ENCODE measurements at places on chromosomes 12 and 14.

- no peak for DNase-seq
Measured at GRCh38 chr12:58046271-58046670, 104.9 kb downstream of the ATP23 start.

- DNase-seq = no peak
Measured at GRCh38 chr12:49748306-49748705, 6.9 kb downstream of the TMBIM6 start.

GRCh38 chr12:1993871-1994371 is 10.3 kb downstream of the DCP1B start:
- no peak for DNase-seq

- no peak for DNase-seq
Measured at GRCh38 chr14:22071006-22071405, 397.4 kb upstream of the OR4E1 start.

DNA sequence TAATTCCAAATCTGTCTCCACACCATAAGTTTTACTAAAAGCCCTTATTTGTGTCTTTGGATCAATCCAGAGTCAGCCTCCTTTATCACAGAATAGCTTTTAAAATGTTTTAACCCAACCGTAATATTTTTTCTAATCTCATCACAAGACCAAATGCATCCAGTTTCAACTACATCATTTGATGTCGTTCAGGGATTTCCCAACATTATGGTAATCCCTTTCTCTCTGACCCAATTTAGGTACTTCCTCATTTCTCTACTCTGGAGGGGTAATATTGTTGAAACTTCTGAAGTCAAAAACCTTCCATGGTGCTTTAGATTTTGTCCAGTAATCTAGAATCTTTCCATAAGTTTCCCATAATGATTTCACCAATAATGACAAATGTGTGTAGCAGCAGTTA is 596.8 kb downstream of the SOX5 start:
- DNase-seq = no peak

DNA sequence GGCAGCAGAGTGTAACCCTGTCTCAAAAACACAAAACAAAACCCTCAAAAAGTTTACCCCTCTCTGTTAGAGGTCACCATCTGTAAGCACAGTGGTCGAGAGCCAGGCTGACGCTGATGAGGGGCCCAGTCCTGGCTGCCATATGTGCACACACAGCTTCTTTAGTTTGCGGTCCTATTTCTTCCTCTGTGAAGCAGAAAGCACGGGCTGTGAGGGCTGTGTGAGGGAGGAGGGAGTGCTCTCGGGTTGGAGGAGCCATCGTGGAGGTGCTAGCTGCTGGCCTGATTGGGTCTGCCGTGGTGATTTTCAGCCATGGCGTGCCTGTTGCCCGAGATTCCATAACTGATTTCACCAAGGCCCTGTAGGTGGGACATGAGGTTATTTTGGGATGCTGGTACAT is 3.5 kb downstream of the ULK1 start:
- no peak for DNase-seq

DNA sequence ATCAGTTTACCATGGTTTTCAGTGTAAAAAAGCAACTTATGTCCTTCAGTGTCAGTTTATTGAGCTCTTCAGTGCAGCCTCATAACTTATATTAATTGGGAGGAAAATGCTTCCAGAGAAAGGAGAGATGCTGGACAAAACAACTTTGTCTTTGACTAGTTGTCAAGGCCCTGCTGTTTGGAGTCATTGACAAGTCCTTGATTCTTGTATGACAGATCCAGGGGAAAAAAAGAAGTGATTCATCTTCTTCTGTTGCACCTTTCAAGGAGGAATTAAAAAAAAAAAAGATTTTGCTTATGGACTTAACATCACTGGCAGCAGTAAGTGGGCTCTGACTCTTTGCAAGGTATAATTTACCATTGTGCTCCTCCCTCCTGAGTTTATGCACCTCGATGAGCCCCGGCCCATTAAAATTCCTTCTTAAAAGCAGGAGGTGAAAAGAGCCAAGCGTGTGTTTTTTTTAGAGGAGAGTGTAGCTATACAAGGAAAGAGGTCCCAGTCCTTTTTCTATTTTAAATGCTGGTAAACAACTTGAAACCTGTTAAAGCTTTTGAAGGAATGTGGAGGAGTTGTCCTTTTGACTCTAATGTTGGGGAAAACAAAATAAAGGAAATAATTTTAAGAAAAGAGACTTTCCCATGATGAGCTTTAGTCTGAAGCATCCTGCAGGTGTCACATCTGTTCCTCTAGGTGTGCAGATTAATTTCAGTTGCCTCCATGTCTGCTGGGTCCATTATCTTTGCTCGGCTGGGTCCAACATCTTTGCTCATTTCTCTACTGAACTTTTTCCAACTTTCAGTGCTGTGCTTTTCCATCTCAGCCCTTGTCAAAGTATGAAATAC is 431.6 kb downstream of the RAD51B start:
- DNase-seq = no peak

GRCh38 chr14:74472601-74473000 is 20.5 kb downstream of the NPC2 start:
- DNase-seq = no peak

DNA sequence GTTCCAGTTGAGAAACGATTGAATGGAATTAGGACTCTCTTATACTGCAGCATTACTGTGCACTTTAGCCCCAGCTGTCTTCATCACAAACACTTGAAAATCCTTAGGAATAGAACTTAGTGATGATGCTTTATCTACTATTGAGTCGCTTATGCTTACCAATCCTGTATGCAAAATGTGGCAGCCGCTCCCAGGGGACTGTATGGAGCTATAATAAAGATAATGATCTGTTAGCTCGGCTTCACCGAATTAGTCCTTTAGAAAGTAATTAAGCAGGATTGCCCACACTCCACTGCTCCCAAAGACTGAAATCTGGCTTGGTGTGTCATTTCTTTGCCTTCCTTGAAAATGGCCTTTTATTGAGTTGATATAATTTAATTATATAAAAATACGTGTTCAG is 10.6 kb downstream of the EML1 start:
- DNase-seq = no peak

GRCh38 chr14:57845802-57846531 is 19.9 kb downstream of the SLC35F4 start:
- DNase-seq = no peak

- DNase-seq = no peak
Measured at GRCh38 chr14:60175255-60175902, 10.2 kb upstream of the DHRS7 start.

GRCh38 chr12:18467620-18468245 is 206.4 kb downstream of the PIK3C2G start:
- no peak for DNase-seq

- no peak for DNase-seq
Measured at GRCh38 chr14:34238610-34239009, 223.4 kb downstream of the SPTSSA start.

DNA sequence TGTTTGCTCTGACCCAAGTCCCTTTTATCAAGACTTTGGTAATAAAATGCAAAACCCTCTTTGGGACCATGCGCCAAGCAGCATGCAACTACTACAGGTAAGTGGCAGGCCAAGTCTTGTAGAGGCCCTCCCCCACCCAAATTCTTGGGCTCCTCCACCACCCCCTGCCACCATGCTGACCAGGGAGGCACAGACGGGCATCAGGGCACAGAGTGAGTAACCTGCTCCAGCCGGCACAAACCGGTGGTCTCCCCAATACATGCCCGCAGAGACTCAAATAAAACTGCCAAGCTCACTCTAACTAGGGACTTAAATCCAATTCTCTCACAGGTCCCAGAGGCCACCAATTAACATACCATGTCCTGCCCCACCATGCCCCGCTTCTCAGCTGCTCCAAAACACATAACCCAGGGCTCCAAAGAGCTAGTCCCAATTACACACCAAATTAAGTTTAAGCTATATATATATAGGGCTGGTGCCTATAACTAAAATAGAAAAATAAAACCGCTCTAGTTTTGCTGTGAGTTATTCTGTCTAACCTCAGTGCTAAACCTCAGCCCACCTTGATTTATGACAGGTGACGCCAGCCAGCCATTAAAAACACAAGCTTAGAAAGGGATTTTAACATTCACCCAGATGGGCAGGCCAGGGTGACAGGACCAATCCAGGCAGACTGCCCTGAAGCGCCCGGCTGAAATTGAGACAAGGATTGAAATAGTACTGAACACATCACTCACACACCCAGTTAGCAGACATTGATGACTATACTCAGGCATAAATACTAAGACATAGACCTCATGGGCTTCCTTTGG is 81.0 kb downstream of the CLMN start:
- DNase-seq = no peak

- no peak for DNase-seq
Measured at GRCh38 chr14:71137536-71138447, 230.5 kb downstream of the PCNX1 start.

GRCh38 chr12:52347016-52347415 is 20.3 kb downstream of the KRT85 start:
- no peak for DNase-seq

- no peak for DNase-seq
Measured at GRCh38 chr12:7647071-7647470, 18.6 kb downstream of the APOBEC1 start.

DNA sequence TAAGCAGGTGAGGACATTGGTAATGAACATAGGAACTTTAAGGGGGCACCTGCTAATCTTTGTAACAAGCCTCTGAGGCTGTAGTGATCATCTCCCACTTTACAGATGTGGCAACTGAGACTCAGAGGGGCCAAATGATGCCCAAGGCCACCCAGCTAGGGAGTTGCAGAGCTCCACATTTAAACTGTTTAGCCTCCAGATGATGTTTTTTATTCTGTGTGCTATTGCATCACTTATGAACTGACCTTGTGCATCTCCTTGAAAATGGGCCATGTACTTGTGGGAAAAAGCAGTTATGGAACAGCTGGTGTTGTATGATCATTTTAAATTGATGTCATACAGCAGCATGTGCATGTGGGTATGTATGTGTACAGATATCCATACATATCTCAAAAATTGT is 41.4 kb downstream of the TPCN1 start:
- no peak for DNase-seq

- DNase-seq = no peak
Measured at GRCh38 chr14:76566439-76566838, 190.5 kb downstream of the ESRRB start.

GRCh38 chr14:20143911-20144310 is 5.3 kb downstream of the OR4N5 start:
- DNase-seq = no peak

- no peak for DNase-seq
Measured at GRCh38 chr14:69506241-69506595, 21.7 kb downstream of the PLEKHD1 start.

DNA sequence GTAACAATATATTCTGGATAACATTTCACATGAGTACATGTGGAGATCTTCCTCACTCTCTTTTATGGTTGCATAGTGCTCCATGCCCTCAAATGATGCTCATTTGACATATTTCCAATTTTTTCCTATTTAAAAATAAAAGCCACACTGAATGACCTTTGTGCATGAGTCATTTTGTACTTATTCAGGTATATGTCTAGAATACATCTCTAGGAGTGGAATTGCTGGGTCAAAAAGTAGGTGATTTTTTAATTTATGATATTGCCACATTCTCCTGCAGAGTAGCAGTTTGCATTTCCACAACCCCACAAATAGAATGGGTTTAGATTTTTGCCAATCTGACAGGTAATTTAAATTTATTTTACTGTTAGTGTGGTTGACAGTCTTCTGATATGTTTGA is 104.8 kb downstream of the RPAP3 start:
- no peak for DNase-seq

DNA sequence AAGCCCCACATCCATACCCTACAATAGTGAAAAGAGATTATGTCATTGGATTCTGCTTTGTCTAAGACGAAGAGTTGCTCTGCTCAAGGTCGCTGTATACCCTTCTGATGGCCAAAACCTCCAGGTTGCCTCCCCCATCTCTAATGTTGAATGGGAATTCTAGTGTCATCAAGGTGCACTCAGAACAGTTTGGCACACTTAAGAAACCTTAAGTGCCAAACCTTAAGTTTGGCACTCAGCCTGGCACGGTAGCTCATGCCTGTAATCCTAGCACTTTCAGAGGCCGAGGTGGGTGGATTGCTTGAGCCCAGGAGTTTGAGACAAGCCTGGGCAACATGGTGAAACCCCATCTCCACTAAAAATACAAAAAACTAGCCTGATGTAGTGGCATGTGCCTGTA is 1245.6 kb upstream of the SEL1L start:
- no peak for DNase-seq

DNA sequence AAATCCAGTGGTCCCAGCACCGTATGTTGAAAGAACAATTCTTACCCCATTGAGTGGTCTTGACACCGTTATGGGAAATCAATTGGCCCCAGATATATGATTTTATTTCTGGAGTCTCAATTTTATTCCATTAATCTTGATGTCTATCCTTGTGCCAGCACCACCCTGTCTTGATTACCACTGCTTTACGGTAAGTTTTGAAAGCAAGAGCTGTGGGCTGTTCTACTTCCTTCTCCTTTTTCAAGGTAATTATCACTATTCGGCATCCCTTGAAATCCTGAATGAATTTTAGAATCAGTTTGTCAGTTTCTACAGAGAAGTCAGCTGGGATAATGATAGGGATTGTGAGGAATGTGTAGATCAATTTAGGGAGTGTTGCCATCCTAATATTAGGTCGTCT is 160.8 kb upstream of the SFSWAP start:
- DNase-seq = no peak

GRCh38 chr12:56941299-56942017 is 7.2 kb upstream of the SDR9C7 start:
- DNase-seq = no peak

DNA sequence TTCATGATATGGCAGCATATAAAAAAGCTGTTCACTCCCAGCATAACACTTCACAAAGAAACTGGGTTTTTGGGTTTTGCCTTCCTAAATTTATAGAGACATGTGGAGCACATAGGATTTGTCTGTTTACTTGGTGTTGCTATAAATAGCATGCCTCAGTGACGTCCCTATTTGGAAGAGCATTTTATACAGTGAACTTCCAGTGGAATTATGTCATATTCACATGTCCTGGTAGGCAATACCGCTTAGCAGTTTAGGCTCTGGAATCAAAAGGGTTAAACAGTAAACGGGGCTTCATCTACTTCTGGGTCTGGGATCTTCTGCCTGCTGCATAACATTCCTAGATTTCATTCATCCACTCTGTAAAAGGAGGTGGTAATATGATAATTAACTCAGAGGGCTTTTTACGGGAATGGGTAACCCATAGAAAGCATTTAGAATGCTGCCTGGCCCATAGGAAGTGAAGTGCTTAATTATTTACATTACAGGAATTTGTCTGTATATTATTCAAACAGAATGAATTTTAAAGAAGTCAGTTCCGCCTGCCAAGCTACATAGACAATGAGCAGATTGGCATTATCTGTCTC is 396.1 kb downstream of the TMTC2 start:
- no peak for DNase-seq

DNA sequence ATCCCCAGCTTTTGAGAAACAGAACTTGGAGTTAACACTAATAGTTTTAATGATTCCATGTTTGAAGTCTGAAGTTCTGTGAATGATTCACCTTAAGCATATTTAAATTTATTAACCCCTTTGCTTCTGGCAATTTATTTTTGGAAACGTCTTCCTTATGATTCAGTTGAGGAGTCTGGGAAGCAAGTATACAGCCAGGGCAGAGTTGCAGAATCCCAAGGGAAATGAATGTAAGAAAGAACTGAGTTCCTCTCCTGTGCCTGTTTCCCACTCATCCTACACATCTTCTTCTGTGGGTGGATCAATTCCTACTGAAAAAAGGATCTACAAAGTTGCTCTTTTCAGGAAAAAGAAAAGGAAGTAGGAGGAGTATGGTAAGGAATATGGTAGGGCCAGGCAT is 108.2 kb upstream of the CCDC91 start:
- DNase-seq = no peak
